ENCODE measurements at places on chromosomes 1 and 21. TPM values are rescaled to one million over a fixed set of nuclear protein-coding genes. Genes with fewer than 3 reads are reported as not detected.

Gene PRUNE1
- 20.1 TPM for total RNA-seq

Gene FBLIM1
- not detected for total RNA-seq

Gene CNN3
- 11.2 TPM for total RNA-seq

Gene OR2T2
- not detected for total RNA-seq

Gene ADIPOR1
- total RNA-seq: 72.0 TPM

Gene SLC35A3
- 17.2 TPM for total RNA-seq

Gene NBPF6
- not detected for total RNA-seq

Gene RAP1GAP
- total RNA-seq: 1.2 TPM

Gene RGS16
- total RNA-seq: 79.4 TPM

Gene CD1B
- not detected for total RNA-seq

Gene KISS1
- not detected for total RNA-seq

Gene S100B
- not detected for total RNA-seq

Gene LAPTM5
- total RNA-seq: 220 TPM

Gene IVL
- not detected for total RNA-seq

Gene ALX3
- total RNA-seq: not detected

Gene PDPN
- total RNA-seq: not detected

Gene RHD
- total RNA-seq: 0.12 TPM

- peaks cover 2% of the 10 kb centered on the region for H3K36me3 ChIP-seq
- no peak for DNase-seq
- H3K4me3 ChIP-seq: no peak overlapping the region
- H3K27ac ChIP-seq: peak overlapping the region; percentile 2
Measured at GRCh38 chr1:66033781-66034180, 241.1 kb downstream of the PDE4B start.

GRCh38 chr1:115089420-115090185 lies at the start of gene TSPAN2:
Gene TSPAN2, minus strand, starts transcription at chr1:115089503. Its CDS starts 71 bp downstream, at chr1:115089432.
- H3K4me3 ChIP-seq: peak within 1 kb of the TSS; percentile 85
- no peak within 1 kb of the TSS for H3K27ac ChIP-seq
- H3K4me1 ChIP-seq: peaks cover 20% of the 10 kb centered on the region

DNA sequence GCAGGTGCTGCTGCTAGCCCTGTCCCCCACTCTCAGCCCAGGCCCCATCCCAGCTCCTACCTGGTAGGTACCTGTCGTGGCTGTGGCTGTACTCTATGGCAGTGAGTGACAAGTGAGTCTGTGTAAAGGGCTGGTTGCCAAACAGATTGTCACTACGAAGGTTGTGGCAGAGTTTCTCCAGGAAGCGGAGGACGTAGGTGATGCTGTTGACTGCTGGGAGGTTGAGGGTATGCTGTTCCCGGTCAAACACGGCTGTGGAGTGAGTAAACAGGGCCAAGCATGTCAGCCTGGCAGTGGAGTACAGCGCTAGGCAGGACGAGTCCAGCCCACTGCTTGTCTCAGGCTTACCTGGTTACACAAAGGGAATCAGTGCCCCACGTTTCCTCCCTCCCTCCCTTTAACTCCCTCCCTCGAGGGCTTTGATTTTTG lies 24.8 kb upstream of the SLFNL1 start:
- H3K4me1 ChIP-seq: no peaks in the 10 kb centered on the region
- no peak overlapping the region for H3K27ac ChIP-seq
- peaks cover 11% of the 10 kb centered on the region for H3K36me3 ChIP-seq
- no peak overlapping the region for H3K4me3 ChIP-seq
- no peaks in the 10 kb centered on the region for H3K27me3 ChIP-seq

GRCh38 chr1:224739997-224740684 lies 124.0 kb downstream of the CNIH3 start:
- no peaks in the 10 kb centered on the region for H3K36me3 ChIP-seq
- no peaks in the 10 kb centered on the region for H3K27me3 ChIP-seq
- H3K4me3 ChIP-seq: no peak overlapping the region

DNA sequence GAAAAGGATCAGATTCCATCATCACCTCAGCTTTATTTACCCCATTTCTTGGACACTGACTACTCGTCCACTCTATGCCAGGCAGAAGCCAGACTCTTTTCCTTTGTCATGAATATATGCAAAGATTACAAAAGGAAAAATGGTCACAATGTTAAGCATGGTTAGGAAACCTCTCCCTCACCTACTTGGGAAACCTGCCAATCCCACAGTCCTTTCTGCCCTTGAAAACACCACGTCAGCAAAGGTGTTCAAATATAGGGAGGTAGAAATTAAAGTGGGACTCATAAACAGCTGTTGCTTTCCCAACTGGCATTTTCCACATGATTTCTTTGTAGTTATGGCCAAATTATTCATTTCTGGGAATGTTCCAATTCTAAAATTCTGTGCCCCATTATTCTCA lies 16.2 kb upstream of the ATP13A2 start:
- H3K27me3 ChIP-seq: no peaks in the 10 kb centered on the region
- H3K4me1 ChIP-seq: no peaks in the 10 kb centered on the region
- H3K27ac ChIP-seq: no peak overlapping the region
- no peak for DNase-seq
- H3K36me3 ChIP-seq: peaks cover 9% of the 10 kb centered on the region

- no peak overlapping the region for H3K4me3 ChIP-seq
- DNase-seq: no peak
- H3K27me3 ChIP-seq: peaks cover 40% of the 10 kb centered on the region
- H3K27ac ChIP-seq: no peak overlapping the region
Measured at GRCh38 chr21:38696579-38696978, 109.2 kb upstream of the ETS2 start.

DNA sequence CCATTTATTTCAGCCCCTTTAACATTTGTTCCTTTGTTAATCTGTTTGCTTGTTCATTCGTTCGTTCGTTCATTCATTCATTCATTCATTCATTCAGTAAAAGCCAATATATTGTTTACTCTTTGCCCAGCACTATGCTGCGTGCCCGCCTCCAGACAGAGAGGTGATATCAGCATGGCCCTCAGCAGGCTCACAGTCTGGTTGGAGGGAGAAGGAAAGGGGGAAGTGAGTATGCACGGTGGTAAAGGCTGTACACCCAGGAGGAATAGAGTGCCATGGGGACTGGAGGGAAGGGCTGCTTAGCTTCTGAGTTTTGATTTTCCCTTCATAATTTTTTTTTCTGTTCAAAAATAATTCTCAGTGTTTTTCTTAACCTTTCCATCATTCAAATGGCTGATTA lies 144.7 kb downstream of the NOS1AP start:
- H3K4me3 ChIP-seq: no peak overlapping the region
- H3K27ac ChIP-seq: no peak overlapping the region
- H3K4me1 ChIP-seq: no peaks in the 10 kb centered on the region
- peaks cover 5% of the 10 kb centered on the region for H3K27me3 ChIP-seq
- H3K36me3 ChIP-seq: no peaks in the 10 kb centered on the region

GRCh38 chr1:99481391-99481996 lies 164.4 kb upstream of the PALMD start:
- H3K27me3 ChIP-seq: peaks cover 5% of the 10 kb centered on the region
- H3K36me3 ChIP-seq: no peaks in the 10 kb centered on the region
- peak; percentile 28 for DNase-seq
- no peak overlapping the region for H3K27ac ChIP-seq
- H3K4me3 ChIP-seq: no peak overlapping the region

- no peaks in the 10 kb centered on the region for H3K27me3 ChIP-seq
- DNase-seq: no peak
- no peak overlapping the region for H3K27ac ChIP-seq
- no peaks in the 10 kb centered on the region for H3K36me3 ChIP-seq
Measured at GRCh38 chr1:175207971-175208370, 15.4 kb upstream of the KIAA0040 start.

GRCh38 chr1:204831186-204831585 lies 39.5 kb upstream of the NFASC start:
- no peak overlapping the region for H3K4me3 ChIP-seq
- peaks cover 8% of the 10 kb centered on the region for H3K4me1 ChIP-seq
- DNase-seq: no peak
- no peak overlapping the region for H3K27ac ChIP-seq

GRCh38 chr1:90622666-90623065 lies 94.4 kb downstream of the BARHL2 start:
- H3K4me1 ChIP-seq: no peaks in the 10 kb centered on the region
- H3K4me3 ChIP-seq: no peak overlapping the region
- DNase-seq: no peak
- no peaks in the 10 kb centered on the region for H3K36me3 ChIP-seq
- H3K27ac ChIP-seq: no peak overlapping the region
- peaks cover 6% of the 10 kb centered on the region for H3K27me3 ChIP-seq

GRCh38 chr1:170366980-170367379 lies 165.0 kb upstream of the GORAB start:
- H3K27ac ChIP-seq: no peak overlapping the region

GRCh38 chr1:189211742-189212141 lies 1265.9 kb downstream of the BRINP3 start:
- DNase-seq: no peak
- H3K4me1 ChIP-seq: no peaks in the 10 kb centered on the region
- no peak overlapping the region for H3K4me3 ChIP-seq
- H3K27me3 ChIP-seq: no peaks in the 10 kb centered on the region

GRCh38 chr1:41868241-41868998 lies 50.3 kb downstream of the HIVEP3 start:
- H3K4me3 ChIP-seq: peak overlapping the region; percentile 26
- no peaks in the 10 kb centered on the region for H3K27me3 ChIP-seq
- H3K4me1 ChIP-seq: peaks cover 40% of the 10 kb centered on the region
- peak; percentile 27 for DNase-seq

- H3K4me3 ChIP-seq: no peak overlapping the region
- H3K27me3 ChIP-seq: no peaks in the 10 kb centered on the region
Measured at GRCh38 chr1:180640531-180640949, 8.7 kb downstream of the XPR1 start.

DNA sequence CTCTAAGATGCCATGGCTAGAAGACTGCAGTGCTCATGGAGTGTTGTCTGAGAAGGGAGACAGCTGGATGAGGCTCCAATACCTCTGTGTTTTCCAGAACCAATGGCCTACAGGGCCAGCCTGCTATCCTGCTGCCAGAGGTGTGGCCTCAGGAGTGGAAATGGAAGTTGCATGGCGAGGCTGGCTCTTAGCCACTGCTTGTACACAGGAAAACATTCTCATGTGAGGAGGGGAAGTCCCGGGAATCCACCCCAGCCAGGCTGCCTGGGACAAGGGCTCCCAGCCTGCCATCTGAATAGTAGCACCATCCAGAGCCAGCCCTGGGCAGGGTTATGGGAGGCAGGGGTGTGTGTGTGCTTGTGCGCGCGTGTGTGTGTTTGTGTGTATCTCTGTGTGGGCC lies 56.5 kb downstream of the SDC3 start:
- no peaks in the 10 kb centered on the region for H3K36me3 ChIP-seq
- H3K4me3 ChIP-seq: no peak overlapping the region
- H3K27me3 ChIP-seq: peaks cover 25% of the 10 kb centered on the region
- H3K27ac ChIP-seq: no peak overlapping the region
- H3K4me1 ChIP-seq: no peaks in the 10 kb centered on the region

- peak overlapping the region; percentile 79 for H3K4me3 ChIP-seq
- no peak for DNase-seq
- peak overlapping the region; percentile 82 for H3K27ac ChIP-seq
- H3K36me3 ChIP-seq: peaks cover 7% of the 10 kb centered on the region
- no peaks in the 10 kb centered on the region for H3K27me3 ChIP-seq
Measured at GRCh38 chr1:64961923-64962322, 4.4 kb downstream of the JAK1 start.

DNA sequence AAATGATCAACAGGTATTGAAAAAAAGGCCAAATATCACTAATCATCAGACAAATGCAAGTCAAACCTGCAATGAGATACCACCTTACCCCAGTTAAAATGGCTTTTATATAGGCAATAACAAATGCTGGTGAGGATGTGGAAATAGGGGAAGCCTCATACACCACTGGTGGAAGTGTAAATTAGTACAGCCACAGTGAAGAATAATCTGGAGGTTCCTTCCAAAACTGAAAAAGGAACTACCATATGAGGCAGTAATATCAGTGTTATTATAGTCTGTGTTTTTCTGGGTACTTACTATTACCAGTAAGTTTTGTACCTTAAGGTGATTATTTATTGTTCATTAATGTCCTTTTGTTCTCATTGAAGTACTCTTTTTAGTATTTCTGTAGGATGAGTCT lies 201.3 kb downstream of the MRPL39 start:
- H3K36me3 ChIP-seq: peaks cover 5% of the 10 kb centered on the region
- H3K4me1 ChIP-seq: peaks cover 24% of the 10 kb centered on the region
- DNase-seq: no peak
- no peak overlapping the region for H3K4me3 ChIP-seq

- no peaks in the 10 kb centered on the region for H3K36me3 ChIP-seq
- no peak overlapping the region for H3K4me3 ChIP-seq
- no peak for DNase-seq
- H3K27ac ChIP-seq: no peak overlapping the region
- no peaks in the 10 kb centered on the region for H3K4me1 ChIP-seq
- H3K27me3 ChIP-seq: no peaks in the 10 kb centered on the region
Measured at GRCh38 chr21:38574895-38575575, 76.8 kb upstream of the ERG start.

GRCh38 chr21:17673261-17674020 lies 60.7 kb upstream of the BTG3 start:
- H3K27ac ChIP-seq: no peak overlapping the region
- no peaks in the 10 kb centered on the region for H3K36me3 ChIP-seq
- no peak for DNase-seq
- H3K4me1 ChIP-seq: no peaks in the 10 kb centered on the region

- DNase-seq: peak; percentile 60
- no peak overlapping the region for H3K4me3 ChIP-seq
- no peak overlapping the region for H3K27ac ChIP-seq
- peaks cover 12% of the 10 kb centered on the region for H3K4me1 ChIP-seq
- H3K36me3 ChIP-seq: peaks cover 2% of the 10 kb centered on the region
Measured at GRCh38 chr1:23810818-23811540, 10.4 kb upstream of the GALE start.

- no peaks in the 10 kb centered on the region for H3K4me1 ChIP-seq
- no peak for DNase-seq
- peaks cover 15% of the 10 kb centered on the region for H3K27me3 ChIP-seq
- H3K36me3 ChIP-seq: no peaks in the 10 kb centered on the region
- H3K4me3 ChIP-seq: no peak overlapping the region
- H3K27ac ChIP-seq: no peak overlapping the region
Measured at GRCh38 chr21:32186804-32187203, 92.0 kb downstream of the MIS18A start.

- peak overlapping the region; percentile 62 for H3K27ac ChIP-seq
- peaks cover 76% of the 10 kb centered on the region for H3K4me1 ChIP-seq
- peak; percentile 76 for DNase-seq
- peaks cover 15% of the 10 kb centered on the region for H3K27me3 ChIP-seq
- H3K4me3 ChIP-seq: peak overlapping the region; percentile 77
Measured at GRCh38 chr1:154745286-154745731, 124.8 kb downstream of the KCNN3 start.

- H3K27ac ChIP-seq: no peak overlapping the region
- H3K4me1 ChIP-seq: no peaks in the 10 kb centered on the region
- H3K4me3 ChIP-seq: no peak overlapping the region
- no peaks in the 10 kb centered on the region for H3K36me3 ChIP-seq
Measured at GRCh38 chr1:187577610-187578009, 748.9 kb downstream of the PLA2G4A start.

GRCh38 chr21:45868086-45868485 lies 113.5 kb upstream of the COL6A1 start:
- H3K36me3 ChIP-seq: no peaks in the 10 kb centered on the region
- no peak for DNase-seq
- no peak overlapping the region for H3K27ac ChIP-seq
- H3K4me3 ChIP-seq: no peak overlapping the region
- H3K27me3 ChIP-seq: no peaks in the 10 kb centered on the region

- no peak for DNase-seq
- H3K36me3 ChIP-seq: peaks cover 7% of the 10 kb centered on the region
- peak overlapping the region; percentile 93 for H3K27ac ChIP-seq
Measured at GRCh38 chr1:119987686-119988085, 81.8 kb downstream of the NOTCH2 start.

GRCh38 chr1:51512120-51512519 lies 6.9 kb downstream of the EPS15 start:
- no peaks in the 10 kb centered on the region for H3K36me3 ChIP-seq
- H3K27ac ChIP-seq: no peak overlapping the region
- no peak for DNase-seq
- no peaks in the 10 kb centered on the region for H3K27me3 ChIP-seq
- H3K4me1 ChIP-seq: peaks cover 76% of the 10 kb centered on the region

GRCh38 chr1:71733121-71733520 lies 549.2 kb downstream of the NEGR1 start:
- no peaks in the 10 kb centered on the region for H3K36me3 ChIP-seq
- H3K27me3 ChIP-seq: no peaks in the 10 kb centered on the region
- DNase-seq: no peak
- no peak overlapping the region for H3K27ac ChIP-seq
